ENCODE measurements at places on chromosomes 7 and 10.

GRCh38 chr10:79231908-79232307 is 115.4 kb upstream of the PPIF start:
- no peak for DNase-seq

DNA sequence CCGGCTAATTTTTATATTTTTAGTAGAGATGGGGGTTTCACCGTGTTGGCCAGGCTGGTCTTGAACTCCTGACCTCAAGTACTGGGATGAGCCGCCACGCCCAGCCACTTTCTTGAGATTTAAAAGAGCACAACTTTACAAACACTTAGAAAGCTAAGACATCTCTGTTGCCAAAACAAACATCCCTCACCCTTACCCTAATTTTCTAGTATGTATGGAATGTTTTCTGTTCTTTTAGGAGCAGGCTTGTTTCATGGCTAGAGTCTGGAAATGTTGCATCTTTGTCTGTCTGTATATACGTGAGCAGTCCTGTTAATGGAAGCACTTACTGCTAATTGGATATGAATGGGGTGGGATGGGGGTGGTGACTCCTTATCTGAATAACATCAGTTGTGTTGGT is 2.9 kb downstream of the OLAH start:
- DNase-seq = no peak

DNA sequence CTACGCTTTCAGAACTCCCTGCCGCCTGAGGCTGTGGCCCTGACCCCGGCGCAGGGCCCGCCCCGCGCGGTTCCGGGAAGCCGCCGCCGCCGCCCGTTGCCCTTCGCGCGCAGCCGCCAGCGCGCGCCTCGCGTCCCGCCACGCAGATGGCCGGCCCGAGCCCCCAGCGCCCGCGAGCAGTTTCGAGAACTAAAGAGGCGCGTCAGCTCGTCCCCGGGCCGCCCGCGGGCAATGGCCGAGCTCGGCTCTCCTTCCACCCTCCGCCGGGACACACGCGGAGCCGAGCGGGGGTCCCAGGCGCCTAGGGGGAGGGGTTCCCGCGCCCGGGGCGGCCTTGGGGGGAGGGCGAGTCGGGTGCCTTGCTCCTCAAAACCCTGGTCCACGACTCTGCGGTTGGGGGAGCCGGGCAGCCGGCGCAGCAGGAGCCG is 1.8 kb downstream of the HNRNPF start:
- no peak for DNase-seq

- no peak for DNase-seq
Measured at GRCh38 chr7:133552079-133552478, 299.2 kb downstream of the EXOC4 start.

GRCh38 chr7:100607111-100607510 is 4.9 kb downstream of the PCOLCE start:
- no peak for DNase-seq

- no peak for DNase-seq
Measured at GRCh38 chr10:99976886-99977665, 32.7 kb downstream of the DNMBP start.

GRCh38 chr10:43458227-43458626 is 21.3 kb downstream of the ZNF487 start:
- DNase-seq = no peak

DNA sequence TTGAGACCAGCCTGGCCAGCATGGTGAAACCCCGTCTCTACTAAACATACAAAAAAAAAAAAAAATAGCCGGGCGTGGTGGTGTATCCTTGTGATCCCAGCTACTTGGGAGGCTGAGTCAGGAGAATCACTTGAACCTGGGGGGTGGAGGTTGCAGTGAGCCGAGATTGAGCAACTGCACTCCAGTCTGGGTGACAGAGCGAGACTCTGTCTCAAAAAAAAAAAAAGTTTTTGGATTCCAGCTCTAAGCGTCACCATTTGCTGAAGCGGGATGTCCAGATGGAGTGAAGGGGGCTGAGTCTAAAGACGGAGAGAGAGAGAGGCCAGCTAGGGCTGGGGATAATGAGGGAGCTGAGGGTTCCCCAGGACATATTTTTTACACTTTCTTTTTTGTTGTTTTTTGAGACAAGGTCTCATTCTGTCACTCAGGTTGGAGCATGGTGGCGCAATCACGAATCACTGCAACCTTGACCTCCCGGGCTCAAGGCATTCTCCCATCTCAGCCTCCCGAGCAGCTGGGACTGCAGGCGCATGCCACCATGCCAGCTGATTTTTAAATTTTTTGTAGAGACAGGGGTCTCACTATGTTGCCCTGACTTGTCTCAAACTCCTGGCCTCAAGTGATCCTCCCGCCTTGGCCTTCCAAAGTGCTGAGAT is 9.4 kb upstream of the HK1 start:
- DNase-seq = no peak

DNA sequence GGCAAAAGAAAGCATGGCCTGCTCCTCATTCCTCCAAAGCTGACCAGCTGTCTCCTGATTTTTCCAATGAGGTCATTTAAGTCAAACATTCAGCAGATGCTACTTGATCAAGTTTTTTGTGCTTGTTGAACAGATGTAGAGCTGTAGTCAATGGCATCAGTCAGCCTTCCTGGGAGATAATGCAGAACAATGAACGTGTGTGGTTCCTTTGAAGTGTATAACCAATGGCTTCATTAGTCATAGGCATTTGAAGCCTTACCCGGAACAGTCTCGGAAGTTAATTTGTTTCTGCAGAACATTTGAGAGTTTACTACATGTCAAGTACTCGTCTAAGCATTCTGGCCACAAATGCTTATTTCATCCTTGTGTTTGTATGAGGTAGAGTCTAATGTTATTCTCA is 227.1 kb downstream of the ADRA2A start:
- DNase-seq = no peak

- DNase-seq = no peak
Measured at GRCh38 chr10:109327266-109327665, 596.0 kb downstream of the XPNPEP1 start.

DNA sequence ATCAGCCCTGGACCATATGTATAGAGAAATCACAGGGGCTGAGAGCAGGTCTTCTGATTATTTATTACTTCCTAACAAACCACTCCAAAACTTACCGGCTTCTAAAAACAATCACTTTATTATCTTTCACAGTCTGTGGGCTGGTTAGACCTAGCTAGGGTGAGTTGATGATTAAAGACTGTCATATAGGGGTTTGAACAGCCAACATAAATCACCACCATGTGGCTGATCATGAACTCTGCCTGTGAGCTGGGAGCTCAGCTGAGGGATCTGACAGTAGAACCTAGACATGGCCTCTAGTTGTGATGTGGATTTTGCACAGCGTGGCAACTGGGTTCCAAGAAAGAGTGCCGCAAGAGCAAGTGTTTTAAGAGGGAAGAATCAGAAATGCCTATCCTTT is 305.4 kb downstream of the CSTF2T start:
- DNase-seq = no peak

DNA sequence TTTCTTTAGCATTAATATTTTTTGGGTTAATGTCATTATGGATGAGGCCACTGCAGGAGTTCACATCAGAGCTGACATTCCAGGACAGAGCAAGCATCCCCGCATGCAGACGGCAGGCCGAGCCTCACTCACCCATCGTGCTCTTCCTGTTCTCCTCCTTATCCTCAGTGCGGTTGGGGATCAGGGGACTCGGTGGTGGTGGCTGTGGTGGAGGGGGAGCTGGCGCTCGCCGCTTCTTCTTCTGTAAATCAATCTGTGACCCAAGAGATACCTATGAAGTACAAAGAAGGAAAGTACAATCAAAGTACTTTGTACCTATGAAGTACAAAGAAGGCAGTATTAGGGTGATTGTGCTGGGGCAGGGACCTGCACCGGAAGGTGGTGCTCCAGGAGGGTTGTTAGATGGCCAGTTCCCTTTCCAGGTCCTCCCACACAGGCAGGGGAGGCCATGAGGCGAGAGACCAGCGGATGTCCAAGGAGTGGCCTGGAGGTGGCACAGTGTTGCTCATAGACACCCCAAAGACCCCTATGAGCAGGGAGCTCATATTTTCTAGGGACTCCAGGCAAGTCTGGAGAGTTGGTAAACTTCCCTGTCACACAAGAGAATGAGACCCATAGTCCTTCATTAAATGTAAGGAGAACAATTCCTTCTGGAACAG is 231.4 kb downstream of the COBL start:
- no peak for DNase-seq

GRCh38 chr7:107613948-107614347 is 33.9 kb downstream of the BCAP29 start:
- DNase-seq = no peak

DNA sequence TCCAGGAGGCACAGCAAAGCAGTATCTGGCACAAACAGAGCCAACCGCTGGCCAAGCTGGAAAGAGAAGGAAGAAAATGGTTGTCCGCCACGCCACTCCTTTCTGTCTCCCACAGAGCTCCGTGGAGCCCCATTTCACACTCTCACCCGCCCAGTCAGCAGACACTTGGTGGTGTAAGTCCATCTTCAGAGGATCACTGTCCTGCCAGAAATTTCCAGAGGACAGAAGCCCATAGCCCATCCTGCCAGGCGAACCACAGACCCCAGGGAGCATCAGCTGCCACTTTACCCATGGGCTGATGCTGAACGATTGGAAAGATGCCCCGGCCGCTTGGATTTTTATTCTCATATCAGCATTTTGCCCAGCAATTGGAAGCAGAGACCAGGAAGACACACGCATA is 144.7 kb upstream of the LYZL2 start:
- DNase-seq = no peak

- no peak for DNase-seq
Measured at GRCh38 chr7:157845203-157845835, 508.5 kb downstream of the DNAJB6 start.

DNA sequence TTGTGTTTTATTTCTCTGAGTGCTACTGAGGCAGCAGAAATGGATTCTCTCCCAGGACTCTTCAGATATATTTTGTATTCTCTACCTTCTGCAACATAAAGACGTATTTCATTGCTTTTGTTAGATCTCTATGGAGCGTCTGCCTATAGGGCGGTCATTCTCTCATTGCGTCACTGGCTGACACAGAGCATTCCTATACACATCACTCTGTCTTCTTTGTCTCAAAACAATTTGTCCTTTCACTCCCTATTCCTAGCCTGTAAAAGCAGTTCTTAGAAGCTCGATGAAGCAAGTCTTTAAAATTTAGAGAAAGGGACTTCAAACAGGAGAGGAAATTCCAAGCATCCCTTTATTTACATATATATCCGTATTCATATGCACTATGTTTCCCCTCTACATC is 120.6 kb downstream of the CPED1 start:
- DNase-seq = no peak

GRCh38 chr10:73908853-73909539 is 1.9 kb upstream of the PLAU start:
- DNase-seq = no peak

DNA sequence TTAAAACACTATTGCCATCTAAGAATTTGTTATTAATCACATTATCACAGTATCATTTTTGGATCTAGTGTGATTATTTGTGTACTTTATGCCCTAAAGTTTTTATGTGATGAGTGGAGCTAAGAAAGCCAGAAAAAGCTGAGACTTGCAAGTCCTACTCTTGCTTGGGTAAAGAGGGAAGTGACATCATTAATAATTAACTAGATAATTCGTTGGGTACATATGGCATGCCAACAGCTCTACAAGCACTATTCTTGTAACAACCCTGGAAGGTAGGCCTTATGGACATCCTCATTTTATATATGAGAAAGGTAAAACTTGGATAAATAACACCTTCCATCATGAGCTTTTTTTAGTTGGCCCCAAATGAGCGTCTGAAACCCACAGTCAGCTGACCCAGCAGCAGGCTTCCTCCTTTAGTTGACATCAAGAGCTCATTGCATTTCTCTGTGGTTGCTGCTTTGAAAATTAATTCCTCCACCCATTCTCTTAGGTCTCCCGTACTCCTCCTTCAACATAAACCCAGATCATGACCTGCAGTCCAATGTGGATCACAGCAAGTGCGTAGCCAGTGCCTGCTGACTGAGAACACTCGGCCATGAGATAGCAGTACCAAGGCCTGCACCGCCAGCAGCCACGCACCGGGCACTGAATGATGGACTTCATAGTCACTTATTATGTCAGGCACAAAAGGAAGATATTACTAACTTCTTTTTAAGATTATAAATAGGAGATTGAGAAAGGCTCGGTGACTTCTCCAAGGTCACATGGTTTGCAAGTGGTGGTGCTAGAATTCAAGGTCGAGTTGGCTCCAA is 292.0 kb upstream of the AOAH start:
- DNase-seq = no peak

GRCh38 chr10:111747751-111748150 is 435.8 kb downstream of the GPAM start:
- DNase-seq = no peak

GRCh38 chr10:114867365-114867764 is 45.8 kb downstream of the FHIP2A start:
- no peak for DNase-seq

DNA sequence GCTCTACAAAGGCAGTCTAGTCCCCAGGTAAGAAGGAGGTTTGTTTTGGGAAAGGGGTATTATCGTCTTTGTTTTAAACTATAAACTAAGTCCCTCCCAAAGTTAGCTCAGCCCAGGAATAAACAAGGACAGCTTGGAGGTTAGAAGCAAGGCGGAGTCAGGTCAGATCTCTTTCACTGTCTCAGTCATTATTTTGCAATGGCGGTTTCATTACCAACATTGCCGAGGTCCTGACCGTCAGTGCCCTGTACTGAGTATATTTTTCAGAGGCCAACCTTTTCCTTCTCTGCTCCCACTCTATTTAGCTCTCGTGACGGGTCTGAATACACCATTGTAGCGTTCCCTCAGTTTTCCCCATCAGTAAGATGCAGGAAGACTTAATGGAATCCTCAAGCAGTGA is 184.5 kb downstream of the PRKCQ start:
- DNase-seq = no peak

DNA sequence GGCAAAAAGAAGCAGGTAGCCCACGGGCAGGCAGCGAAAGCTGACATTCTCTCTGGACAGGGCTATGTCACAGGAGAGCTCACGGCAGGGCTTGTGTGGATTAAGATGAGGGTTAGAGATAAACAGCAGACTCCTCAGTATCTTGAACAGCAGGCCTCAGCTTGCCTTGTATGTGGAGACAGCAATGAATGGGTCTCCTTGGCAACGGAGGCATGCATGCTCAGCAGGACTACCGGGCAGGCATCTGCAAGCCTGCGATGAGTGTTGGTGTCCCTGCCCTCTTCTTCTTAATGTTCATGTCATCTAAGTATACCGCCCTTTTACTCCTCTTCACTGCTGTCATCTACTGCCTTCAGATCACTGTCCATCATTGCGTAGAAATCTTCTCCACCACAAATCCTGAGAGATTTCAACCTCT is 81.9 kb upstream of the C1GALT1 start:
- no peak for DNase-seq

- DNase-seq = no peak
Measured at GRCh38 chr10:26378861-26379294, 59.3 kb upstream of the APBB1IP start.

Data from NCI-H2029 (cell line).